ENCODE measurements at places on chromosomes 5 and 9. TPM values are rescaled to one million over a fixed set of nuclear protein-coding genes. Genes with fewer than 3 reads are reported as not detected.

DNA sequence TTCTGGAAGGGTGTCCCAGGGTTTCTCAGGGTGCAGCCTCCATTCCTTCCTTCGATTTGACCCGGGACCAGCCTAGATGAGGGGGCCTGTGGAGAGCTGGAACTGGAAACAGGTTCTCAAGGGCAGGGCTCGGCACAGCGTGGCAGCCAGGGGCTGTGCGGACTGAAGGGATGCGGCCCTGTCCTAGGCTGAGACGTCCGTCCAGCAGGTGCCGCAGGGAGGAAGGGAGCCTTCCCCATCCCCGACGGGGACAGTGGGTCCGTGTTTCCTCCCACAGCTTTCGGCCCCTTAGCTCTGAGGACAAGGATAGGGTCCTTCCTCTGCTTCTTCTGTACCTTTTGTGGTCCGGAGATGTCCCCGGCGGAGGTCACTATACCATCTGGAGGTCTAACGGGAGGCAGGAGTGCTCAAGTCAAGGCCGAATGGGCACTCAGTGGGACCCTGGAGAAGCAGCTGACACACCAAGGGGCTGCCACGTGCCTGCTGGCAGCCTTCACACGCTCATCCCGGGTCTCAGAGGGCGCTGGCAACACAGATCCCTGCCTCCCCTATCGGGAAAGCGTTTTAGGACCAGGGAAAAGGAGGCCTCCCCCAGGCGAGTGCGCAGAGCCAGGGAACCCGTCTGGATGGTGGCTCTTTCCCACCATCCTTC, 49.9 kb downstream of the USP20 start:
- no peak for DNase-seq
- H3K27ac ChIP-seq = peak overlapping the region; percentile 8
- H3K27me3 ChIP-seq = no peaks in the 10 kb centered on the region
- H3K4me1 ChIP-seq = peaks cover 23% of the 10 kb centered on the region
- H3K4me3 ChIP-seq = peak overlapping the region; percentile 36
- H3K36me3 ChIP-seq = peaks cover 34% of the 10 kb centered on the region

GRCh38 chr5:42919600-42919999, 107.9 kb upstream of the SELENOP start:
- peaks cover 21% of the 10 kb centered on the region for H3K27me3 ChIP-seq
- DNase-seq = no peak
- no peak overlapping the region for H3K27ac ChIP-seq
- no peak overlapping the region for H3K4me3 ChIP-seq

Gene INSYN2B
- 0.34 TPM for polyA plus RNA-seq

Gene GPBP1
- 92.1 TPM for polyA plus RNA-seq

Gene NDUFS6
- 52.8 TPM for polyA plus RNA-seq

Gene QRFP
- polyA plus RNA-seq = 0.36 TPM

DNA sequence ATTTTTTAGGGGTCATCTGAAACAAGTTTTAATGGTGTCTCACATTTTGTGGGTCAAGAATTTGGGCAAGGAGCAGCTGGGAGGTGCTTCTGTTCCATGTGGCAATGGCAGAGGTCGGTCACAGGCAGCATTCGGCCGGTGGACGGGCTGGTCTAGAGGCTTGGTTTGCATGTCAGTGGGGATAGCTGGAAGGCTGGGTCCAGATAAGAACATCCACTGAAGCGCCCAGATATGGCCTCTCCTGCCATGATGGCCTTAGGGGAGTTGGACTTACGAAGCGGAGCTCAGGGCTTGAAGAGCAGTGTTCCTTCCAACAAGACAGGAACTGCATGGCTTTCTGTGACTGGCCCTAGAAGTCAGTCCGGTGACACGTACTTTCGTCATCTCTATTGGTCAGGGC, 30.3 kb downstream of the LHFPL2 start:
- no peak overlapping the region for H3K4me3 ChIP-seq
- no peak for DNase-seq
- H3K27me3 ChIP-seq = no peaks in the 10 kb centered on the region
- peaks cover 4% of the 10 kb centered on the region for H3K4me1 ChIP-seq
- H3K36me3 ChIP-seq = peaks cover 23% of the 10 kb centered on the region
- H3K27ac ChIP-seq = no peak overlapping the region

Gene PCDHB3
- 1.1 TPM for polyA plus RNA-seq

GRCh38 chr9:122546196-122546595, 6.7 kb upstream of the OR1N2 start:
- no peaks in the 10 kb centered on the region for H3K4me1 ChIP-seq
- H3K27ac ChIP-seq = no peak overlapping the region
- no peak overlapping the region for H3K4me3 ChIP-seq
- no peaks in the 10 kb centered on the region for H3K36me3 ChIP-seq
- H3K27me3 ChIP-seq = no peaks in the 10 kb centered on the region

- H3K27ac ChIP-seq = no peak overlapping the region
- peak; percentile 7 for DNase-seq
- no peaks in the 10 kb centered on the region for H3K27me3 ChIP-seq
- no peaks in the 10 kb centered on the region for H3K36me3 ChIP-seq
These were observed 91.1 kb upstream of the RNF180 start for GRCh38 chr5:64074533-64074932.

DNA sequence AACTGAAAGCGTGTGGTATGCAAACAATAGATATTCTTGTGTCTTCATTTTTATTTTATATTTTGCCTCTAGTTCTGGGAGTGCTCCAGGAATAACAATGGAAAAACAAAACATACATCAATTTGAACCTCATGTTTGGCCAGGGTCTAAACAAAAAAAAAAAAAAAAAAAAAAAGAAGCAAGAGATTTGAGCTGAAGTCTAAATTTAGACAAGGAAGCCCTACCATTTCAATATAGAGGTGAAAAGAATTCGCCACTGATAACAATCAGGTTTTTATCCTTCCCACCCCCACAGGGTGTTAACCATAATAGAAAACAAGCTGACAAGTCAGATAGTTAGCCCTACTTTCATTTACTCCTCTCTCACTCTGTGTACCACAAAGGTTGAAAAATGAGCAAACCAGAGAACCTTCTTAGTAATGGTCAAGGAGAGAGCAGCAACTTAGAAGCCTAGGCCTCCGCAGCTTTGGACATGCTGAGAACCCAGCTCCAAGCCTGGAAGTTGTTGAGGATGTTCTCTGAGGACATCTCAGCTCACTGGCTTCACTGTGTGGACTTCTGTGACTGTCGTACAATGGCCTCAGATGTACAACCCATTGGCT, 118.2 kb upstream of the HMHB1 start:
- H3K27ac ChIP-seq = peak overlapping the region; percentile 13
- H3K4me3 ChIP-seq = no peak overlapping the region
- no peak for DNase-seq
- H3K36me3 ChIP-seq = no peaks in the 10 kb centered on the region

DNA sequence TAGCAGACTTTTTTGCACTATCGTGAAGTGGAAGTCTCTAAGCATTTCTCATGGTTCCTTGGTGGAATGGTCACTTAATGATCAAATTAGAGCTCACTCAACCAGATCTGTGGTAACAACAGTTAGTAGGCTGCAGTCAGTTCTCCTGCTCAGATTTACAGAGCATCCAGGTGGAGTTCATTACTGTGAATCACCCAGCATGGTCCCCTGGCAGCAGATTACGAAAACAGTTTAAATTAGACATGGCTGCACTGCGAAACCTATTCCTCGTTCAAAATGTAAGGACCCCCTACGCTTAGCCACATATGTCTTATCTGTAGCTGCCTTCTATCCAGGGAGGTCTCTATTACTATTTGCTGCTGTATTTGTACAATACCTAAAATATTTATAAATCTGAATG, 823.6 kb upstream of the ARRDC3 start:
- DNase-seq = no peak
- no peak overlapping the region for H3K4me3 ChIP-seq
- H3K27me3 ChIP-seq = no peaks in the 10 kb centered on the region

DNA sequence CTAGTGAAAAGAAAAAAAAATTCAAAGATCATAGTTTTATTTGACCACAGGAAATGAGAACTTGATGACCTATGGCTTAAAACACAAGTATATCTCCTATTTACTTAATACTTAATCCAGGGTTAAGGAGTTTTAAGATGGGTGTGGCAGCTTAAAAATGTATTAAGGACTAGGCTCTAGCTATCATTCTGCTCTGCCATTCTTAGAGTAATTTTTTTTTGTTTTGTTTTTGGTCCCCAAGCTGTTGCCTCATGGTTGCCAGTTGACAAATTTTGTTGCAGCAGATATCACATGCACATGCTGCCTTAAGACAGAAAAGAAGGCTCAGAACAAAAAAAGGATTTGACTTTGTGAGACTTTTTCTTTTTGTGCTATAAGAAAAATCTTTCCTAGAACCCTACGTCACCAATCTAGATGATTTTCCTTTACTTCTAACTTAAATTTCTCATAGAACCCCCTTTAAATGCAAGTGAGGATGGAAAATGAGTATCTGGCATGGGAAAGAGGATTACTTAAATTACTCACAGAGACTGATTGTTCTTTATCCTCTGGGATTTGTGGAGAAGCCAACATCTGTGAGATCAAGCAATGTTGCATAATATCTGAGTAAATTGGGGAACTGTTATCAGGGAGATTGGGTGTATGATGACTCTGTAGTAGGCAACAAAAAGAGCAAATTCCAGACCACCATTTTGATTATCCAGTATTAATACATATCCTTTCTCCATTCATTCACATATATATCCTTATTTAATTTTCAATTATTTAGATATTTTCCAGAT, 364.7 kb upstream of the CD180 start:
- H3K27ac ChIP-seq = no peak overlapping the region
- DNase-seq = no peak
- H3K4me1 ChIP-seq = no peaks in the 10 kb centered on the region
- H3K36me3 ChIP-seq = no peaks in the 10 kb centered on the region
- H3K27me3 ChIP-seq = no peaks in the 10 kb centered on the region
- no peak overlapping the region for H3K4me3 ChIP-seq

GRCh38 chr5:145470396-145470979, 364.7 kb downstream of the PRELID2 start:
- DNase-seq = no peak
- peaks cover 16% of the 10 kb centered on the region for H3K4me1 ChIP-seq
- H3K27ac ChIP-seq = peak overlapping the region; percentile 19
- no peak overlapping the region for H3K4me3 ChIP-seq

Gene SPINK6
- polyA plus RNA-seq = not detected

GRCh38 chr5:1744393-1745122, 55.1 kb downstream of the MRPL36 start:
- H3K27ac ChIP-seq = no peak overlapping the region
- no peak overlapping the region for H3K4me3 ChIP-seq
- no peak for DNase-seq
- H3K27me3 ChIP-seq = no peaks in the 10 kb centered on the region
- H3K36me3 ChIP-seq = no peaks in the 10 kb centered on the region

Gene TLX3
- polyA plus RNA-seq = not detected

Gene PRRT1B
- polyA plus RNA-seq = 2.0 TPM

GRCh38 chr5:6785161-6785860, 72.1 kb downstream of the TENT4A start:
- DNase-seq = no peak
- H3K4me3 ChIP-seq = no peak overlapping the region
- no peaks in the 10 kb centered on the region for H3K4me1 ChIP-seq
- no peak overlapping the region for H3K27ac ChIP-seq
- H3K36me3 ChIP-seq = no peaks in the 10 kb centered on the region

Gene CATSPER3
- polyA plus RNA-seq = 1.4 TPM

Gene NKD2
- 15.2 TPM for polyA plus RNA-seq

Gene AQP7
- 40.9 TPM for polyA plus RNA-seq

- peaks cover 42% of the 10 kb centered on the region for H3K4me1 ChIP-seq
- H3K4me3 ChIP-seq = no peak overlapping the region
- no peaks in the 10 kb centered on the region for H3K27me3 ChIP-seq
- no peak for DNase-seq
- H3K27ac ChIP-seq = no peak overlapping the region
- H3K36me3 ChIP-seq = peaks cover 37% of the 10 kb centered on the region
These were observed 5.0 kb downstream of the GCNT4 start for GRCh38 chr5:75047356-75047755.

DNA sequence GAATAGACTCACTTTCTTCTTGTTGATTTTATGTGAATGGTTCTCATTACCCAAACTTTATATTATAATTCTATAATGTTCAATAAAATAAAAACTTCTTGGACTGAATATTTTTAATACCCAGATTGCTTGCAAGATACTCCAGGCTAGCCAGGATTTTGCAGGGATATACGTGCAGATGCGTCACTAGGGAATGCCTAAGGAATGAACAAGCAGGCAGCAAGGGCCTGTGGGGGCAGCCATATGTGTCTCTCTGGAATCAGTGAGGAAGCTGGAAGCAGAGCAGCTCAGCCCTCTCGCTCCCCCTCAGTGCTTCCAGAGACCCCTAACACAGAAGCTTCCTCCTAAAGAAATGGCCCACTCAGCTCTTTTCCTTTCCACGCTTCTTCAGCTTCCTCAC, 457.4 kb downstream of the CCDC171 start:
- DNase-seq = no peak
- H3K27me3 ChIP-seq = no peaks in the 10 kb centered on the region
- H3K36me3 ChIP-seq = no peaks in the 10 kb centered on the region
- H3K4me3 ChIP-seq = no peak overlapping the region
- H3K4me1 ChIP-seq = no peaks in the 10 kb centered on the region

- H3K4me3 ChIP-seq = no peak overlapping the region
- H3K27ac ChIP-seq = no peak overlapping the region
- H3K36me3 ChIP-seq = no peaks in the 10 kb centered on the region
- H3K4me1 ChIP-seq = no peaks in the 10 kb centered on the region
These were observed 99.3 kb downstream of the ACTBL2 start for GRCh38 chr5:57383093-57383861.

Gene WDR31
- polyA plus RNA-seq = 2.8 TPM

DNA sequence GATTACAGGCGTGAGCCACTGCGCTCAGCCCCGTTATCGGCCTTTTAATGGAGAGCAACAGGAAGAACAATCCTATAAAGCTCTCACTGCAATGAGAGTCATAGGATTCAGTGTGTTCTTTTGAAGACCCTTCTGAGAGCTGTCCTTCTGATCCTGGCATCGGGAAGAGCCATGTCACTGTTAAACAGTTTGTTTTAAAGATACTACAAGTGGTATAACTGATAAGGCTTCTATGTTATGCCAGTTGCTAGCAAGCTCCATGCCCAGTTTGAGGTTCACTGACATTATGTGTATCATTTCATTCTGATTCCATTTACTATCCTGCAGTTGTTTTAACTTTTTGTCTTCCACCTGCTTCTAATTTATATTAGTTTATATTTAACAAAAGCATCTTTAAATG, 55.8 kb downstream of the GNAQ start:
- no peaks in the 10 kb centered on the region for H3K36me3 ChIP-seq
- H3K4me1 ChIP-seq = peaks cover 12% of the 10 kb centered on the region
- DNase-seq = no peak
- no peak overlapping the region for H3K4me3 ChIP-seq

Gene PGM5
- 26.4 TPM for polyA plus RNA-seq

- DNase-seq = no peak
- H3K4me1 ChIP-seq = no peaks in the 10 kb centered on the region
- H3K36me3 ChIP-seq = no peaks in the 10 kb centered on the region
- H3K27ac ChIP-seq = no peak overlapping the region
- H3K4me3 ChIP-seq = no peak overlapping the region
- no peaks in the 10 kb centered on the region for H3K27me3 ChIP-seq
These were observed 65.2 kb downstream of the ZSWIM6 start for GRCh38 chr5:61397238-61397637.

Measured in large intestine (tissue), 12 donors.